Spinal cord (tissue), 10 donors: ENCODE measurements at places on chromosomes 12 and 14.

DNA sequence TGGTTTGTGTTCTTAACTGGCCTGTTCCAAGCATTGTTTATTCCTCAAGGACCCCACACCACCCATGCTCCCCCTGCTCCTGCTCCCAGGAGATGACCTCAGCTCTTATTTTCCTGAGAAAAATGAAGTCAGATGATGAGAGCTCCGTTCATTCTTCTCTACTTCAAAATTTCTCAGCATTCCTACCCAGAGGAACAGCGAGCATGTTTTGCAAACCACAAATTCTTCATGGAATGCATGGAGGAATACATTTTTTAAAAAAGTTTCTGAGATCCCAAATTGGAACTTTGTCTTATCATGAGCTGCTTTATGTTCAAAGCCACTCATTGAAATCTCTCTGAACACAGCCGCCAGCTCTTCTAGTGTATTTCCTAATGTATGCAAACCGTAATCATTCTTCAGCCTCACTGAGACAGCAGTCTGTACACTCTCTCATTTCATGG, 44.9 kb downstream of the SYNE2 start:
- no peak for DNase-seq

DNA sequence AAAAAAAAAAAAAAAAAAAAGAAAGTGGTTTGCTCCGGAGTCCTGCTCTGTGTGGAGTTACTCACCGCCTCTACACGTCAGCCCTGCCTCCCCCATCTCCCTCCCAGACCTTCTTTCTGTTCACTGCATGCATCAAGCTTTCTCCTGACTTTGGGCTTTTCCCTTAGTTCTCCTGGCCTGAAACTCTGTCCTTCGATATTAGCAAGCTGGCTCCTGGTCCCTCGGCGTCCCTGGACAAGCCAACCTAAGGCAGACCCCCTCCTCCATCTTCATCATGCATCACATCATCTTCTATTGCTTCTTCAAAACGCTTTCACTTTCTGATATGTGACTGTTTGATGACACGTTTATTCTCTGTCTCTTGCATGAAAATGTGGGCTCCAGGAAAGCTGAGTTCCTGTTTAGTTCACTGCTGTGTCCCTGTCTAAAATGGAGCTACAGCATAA, 40.6 kb downstream of the SLC15A4 start:
- DNase-seq = no peak

GRCh38 chr12:115075552-115076170, 391.7 kb upstream of the TBX3 start:
- DNase-seq = no peak

DNA sequence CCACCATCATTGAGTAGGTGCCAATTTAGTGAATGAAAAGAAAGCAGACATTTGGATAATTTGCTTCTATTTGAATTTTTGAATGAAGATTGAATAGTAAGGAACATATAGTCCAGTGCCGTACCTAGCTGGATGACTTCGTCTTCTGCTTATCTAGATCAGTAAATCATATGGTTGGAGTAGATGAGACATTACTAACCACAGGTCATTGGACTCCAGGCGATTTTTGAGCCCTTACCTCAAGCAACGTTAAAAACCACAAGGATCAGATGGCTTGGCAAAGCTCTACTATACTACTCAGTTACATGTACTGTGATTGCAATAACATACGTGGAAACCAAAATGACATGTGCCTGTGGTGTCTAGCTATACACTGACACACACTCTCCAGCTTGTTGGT, 1.7 kb upstream of the SPATS2 start:
- no peak for DNase-seq

DNA sequence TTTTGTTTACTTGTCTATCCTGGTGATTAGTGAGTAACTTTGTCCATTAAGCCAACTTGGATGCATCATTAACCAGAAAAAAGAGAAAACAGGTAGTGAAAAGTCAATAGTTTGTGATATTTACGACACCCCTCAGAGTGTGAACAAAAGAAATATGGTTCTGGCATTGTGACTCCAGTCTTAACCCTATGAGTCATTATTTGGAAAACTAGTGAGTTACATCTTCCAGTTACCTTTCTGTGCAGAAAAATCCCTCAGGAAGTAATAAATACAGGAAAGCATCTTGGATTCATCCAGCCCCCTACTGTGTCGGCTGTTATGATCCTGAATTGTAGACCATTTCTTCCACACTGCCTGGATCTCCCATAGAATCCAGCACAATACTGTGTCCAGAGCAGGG, 379.1 kb downstream of the GALC start:
- no peak for DNase-seq

GRCh38 chr12:120822832-120823503, 81.2 kb downstream of the SPPL3 start:
- DNase-seq = no peak

- DNase-seq = peak; percentile 23
These were observed 97.8 kb downstream of the TMEM30B start for GRCh38 chr14:61183196-61183885.

GRCh38 chr14:51182131-51182565, 57.9 kb upstream of the TMX1 start:
- DNase-seq = no peak

DNA sequence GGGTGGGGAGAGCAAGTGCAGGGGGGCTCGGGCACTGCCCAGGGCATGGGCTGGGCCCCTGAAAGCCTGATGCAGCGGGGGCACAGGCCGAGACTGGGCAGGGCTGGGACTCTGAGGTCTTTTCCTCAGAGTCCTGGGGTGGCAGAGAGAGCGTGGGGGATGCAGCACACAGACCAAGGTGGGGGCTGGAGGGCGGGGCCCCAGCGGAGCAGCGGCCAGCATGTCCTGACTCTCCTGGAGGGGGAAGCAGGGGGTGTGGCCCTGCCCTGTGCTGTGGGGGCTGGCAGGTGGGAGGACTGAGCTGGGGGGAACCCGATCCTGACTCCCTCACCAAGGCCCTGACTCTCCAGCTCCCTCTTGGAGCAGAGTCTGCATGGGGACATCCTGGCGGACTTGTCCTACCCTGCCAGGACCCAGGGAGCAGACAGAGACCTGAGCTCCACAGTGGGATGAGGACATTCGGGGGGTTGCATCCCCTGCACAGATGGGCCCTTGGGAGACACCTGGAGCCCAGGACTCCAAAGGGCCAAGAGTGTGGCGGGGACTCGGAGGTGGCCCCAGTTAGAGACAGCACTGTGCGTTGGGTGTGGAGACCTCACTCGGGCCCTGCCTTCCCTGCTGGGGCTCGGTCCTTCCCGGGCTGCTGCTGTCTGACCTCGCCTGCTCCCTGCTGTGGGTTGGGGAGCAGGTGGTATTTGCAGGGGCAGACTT, 326.1 kb downstream of the TMEM121 start:
- DNase-seq = no peak

- no peak for DNase-seq
These were observed 831 bp upstream of the NKX2-1 start for GRCh38 chr14:36520601-36521525.
